AG09309 (cell line): ENCODE measurements at places on chromosomes 7 and 10.
A peak's percentile ranks its signal among the peaks of the same experiment; 100 is the strongest.

- no peak for DNase-seq
These were observed 202.3 kb upstream of the LRRN3 start for GRCh38 chr7:110888641-110889040.

DNA sequence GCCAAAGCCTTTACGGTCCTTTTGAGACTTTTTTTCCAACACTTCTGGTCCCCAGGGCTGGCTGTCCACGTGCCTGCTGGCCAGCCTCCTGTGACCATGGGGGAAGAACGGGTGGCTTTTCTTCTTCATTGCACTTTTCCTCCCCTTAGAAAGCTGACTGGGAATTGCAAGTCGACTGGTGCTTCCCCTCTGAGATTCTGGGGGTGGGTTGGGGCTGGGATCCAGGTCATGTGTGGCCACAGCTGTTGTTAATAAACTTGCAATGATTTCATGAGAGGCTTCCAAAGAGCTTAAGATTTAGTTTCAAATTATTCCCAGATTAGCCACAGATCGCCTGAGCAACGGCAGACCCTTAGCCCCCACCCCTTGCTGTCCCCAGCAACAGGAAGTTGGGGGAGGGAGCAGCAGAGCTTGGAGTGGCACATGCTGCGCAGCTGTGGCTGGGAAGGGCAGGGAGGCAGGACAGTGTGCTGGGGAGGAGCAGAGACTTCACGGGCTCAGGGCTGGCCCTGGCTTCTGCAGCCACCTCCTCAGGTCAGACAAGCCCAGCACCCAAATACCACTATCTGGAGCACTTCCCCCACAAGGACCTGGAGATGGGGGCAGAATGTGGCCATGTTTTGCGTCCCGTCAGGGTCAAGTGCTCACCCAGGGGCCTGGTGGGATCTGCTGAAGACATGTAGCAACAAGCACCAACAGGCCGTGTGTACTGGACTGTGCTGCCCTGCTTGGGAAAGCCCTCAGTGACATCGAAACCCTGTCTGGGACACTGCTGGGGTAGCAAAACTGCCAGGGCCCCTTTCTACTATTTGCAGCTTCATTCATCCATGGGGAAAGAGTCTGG is 147.1 kb downstream of the RNF216 start:
- DNase-seq: peak; percentile 75

DNA sequence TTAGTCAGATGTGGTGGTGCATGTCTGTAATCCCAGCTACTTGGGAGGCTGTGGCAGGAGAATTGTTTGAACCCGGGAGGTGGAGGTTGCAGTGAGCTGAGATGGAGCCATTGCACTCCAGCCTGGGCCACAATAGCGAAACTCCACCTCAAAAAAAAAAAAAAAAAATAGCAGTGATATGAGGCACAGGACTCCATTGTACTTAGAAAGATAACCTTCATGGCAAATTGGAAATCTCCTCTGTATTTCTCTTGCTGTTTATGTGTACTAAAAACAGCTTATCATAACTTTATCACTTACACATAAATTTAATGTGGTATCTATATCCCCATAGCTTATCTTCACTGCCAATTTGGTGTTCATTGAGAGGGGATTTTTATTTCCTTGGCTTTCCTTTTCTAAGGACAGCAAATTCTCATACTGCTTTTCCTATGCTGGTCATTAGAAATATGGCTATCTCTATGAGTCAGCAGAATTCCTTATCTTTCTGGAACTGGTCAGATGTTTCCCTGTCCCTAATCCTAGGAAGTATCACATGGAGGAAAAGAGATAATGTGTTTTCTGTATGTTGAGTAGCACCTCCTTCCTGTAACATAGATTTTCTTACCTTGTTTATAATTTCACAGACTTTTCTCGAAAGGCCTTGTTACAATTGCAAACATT is 40.6 kb upstream of the ZEB1 start:
- no peak for DNase-seq

DNA sequence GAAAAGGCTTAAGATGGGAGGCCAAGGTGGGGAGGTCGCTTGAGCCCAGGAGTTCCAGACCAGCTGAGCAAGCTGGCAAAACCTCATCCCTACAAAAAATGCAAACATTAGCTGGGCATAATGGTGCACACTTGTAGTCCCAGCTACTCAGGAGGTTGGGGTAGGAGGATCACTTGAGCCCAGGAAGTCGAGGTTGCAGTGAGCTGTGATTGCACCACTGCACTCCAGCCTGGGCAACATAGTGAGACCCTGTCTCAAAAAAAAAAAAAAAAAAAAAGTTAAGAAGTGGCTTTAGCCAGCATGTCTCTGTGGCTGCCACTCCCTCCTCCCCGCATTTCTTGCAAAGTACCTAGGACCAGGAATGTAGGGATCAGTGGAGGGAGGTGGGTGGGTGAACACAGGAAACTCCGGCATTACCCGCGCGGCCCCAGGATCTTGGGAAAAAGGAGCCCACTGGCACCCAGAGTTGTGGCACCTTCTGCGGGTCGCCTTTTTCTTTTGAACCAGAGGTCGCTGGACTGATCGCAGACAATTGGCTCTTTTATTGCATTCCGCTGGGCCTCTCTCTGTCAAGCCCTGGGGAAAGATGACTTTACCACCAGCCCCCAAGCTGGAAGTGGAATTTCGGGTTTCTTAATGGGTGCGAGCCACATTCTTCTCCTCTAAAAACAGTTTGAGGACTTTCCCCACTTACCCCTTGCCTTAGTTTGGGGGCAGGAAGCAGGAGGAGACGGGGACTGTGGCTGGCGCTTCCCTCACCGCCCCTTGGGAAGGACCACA is 3.5 kb downstream of the VGF start:
- DNase-seq: no peak

- DNase-seq: no peak
These were observed 38.2 kb upstream of the C10orf71 start for GRCh38 chr10:49260644-49261296.

DNA sequence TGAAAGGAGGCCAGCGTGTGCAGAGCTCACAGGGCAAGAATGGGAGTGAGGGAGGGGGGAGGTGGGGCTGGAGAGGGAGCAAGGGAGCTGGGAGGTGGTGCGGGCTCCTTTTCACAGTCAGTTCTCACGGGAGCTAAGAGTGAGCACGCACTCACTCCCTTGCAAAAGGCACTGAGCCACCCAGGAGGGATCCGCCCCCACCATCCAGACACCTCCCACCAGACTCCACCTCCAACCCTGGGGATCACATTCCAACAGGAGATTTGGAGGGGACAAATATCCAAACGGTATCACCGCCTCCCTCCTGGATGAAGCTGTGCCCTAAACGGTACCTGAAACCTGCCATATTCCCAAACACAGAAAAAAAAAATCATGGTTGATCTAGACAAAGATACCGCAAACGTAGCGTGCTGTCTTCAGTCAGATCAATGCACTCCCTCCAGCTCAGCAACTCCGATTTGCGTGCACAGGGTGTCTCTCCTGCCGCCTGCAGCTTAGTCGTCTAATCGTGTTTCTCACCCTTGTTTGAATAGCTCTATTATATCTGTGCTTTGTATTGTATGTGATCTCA is 20.3 kb upstream of the PRKAG2 start:
- no peak for DNase-seq
